NCI-H446 treated with DMSO at 0.1 percent for 48 hours (cell line): ENCODE measurements at places on chromosomes 2 and 18.

GRCh38 chr18:9708057-9708433 lies at the start of gene RAB31:
Gene RAB31, plus strand, starts transcription at chr18:9708301. Its CDS starts 105 bp downstream, at chr18:9708406.
- no peak for DNase-seq

DNA sequence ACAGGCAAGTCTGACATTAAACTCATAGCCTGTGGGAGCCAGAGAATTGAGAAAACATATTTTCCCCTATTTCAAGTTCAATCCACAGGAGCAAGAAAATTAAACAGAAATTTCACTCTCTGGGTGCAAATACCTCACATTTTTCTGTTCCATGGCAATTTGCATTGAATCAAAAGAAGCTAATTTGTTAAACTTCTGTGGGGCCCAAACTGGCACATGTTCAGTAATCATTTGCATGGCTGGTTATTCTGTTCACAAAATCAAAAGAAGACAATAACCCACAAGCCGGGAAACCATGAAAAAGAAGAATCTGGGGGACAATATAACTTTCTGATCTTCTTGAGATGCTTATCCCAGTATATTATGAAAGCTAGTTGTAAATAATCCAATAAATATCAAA lies 363.1 kb downstream of the LRP1B start:
- no peak for DNase-seq

DNA sequence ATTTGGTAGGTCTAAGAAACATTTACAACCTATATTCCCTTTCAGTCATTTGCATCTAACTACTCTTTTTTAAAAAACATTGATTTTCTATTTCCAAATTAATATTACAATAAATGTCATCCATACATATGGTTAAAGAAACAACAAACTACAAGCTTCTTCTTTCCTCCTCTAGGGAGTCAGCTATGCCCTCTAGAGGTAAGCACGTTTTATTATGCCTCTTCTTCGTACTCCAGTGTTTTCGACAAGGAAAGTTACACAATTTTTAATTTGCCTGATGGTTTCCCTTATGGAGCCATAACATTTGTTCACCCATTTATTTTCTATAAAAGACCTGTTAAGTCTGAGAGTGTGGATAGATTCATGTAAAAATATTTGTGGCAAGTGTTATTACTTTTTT lies 183.4 kb upstream of the CDH7 start:
- peak; percentile 75 for DNase-seq

GRCh38 chr18:37452015-37452414 lies 113.6 kb downstream of the CELF4 start:
- DNase-seq, result peak; percentile 3

DNA sequence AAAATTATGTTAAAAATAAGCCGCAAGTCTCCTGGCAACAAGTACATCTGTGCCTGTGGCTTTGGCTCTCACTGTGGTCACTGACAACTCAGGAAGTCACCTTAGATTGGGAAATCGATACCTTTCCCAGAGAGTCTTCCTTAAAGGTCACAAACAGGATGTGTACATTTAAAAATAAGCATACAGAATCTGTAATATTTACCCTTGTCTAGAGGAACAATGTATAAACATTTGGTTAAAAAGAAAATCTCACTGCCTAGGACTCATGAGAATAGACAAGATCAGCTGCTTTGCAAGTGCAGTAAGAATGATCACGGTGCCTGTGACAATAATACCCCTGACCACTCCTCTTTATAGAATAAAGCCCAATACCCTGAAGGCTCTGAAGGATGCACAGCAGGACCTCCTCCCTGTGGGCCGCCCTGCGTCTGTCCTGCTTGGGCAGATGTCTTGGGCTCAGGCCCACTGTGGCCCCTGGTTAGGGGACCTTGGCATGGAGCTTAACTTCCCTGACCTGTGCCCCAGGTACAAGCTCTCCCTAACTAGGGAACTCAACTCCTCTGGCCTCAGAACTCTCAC lies 98.0 kb upstream of the MGAT4A start:
- no peak for DNase-seq

DNA sequence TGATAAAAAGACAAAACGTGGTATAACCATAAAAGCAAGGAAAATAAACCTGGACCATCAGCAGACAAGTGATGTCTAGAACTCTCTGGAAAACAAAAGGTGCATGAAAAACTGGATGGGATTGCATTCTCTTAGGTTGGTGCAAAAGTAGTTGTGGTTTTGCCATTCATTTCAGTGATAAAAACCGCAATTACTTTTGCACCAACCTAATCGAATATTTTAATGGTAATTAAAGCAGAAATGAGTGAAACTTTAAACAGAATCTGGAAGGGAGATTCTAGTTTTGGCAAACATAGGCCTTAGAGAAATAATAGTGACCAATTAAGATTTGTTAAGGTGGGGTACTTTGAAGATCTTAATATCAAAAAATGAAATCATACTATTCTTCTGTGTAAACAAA lies 800.8 kb upstream of the GYPC start:
- DNase-seq, result no peak

GRCh38 chr2:74233648-74234047 lies 35.2 kb downstream of the MTHFD2 start:
- DNase-seq, result no peak

DNA sequence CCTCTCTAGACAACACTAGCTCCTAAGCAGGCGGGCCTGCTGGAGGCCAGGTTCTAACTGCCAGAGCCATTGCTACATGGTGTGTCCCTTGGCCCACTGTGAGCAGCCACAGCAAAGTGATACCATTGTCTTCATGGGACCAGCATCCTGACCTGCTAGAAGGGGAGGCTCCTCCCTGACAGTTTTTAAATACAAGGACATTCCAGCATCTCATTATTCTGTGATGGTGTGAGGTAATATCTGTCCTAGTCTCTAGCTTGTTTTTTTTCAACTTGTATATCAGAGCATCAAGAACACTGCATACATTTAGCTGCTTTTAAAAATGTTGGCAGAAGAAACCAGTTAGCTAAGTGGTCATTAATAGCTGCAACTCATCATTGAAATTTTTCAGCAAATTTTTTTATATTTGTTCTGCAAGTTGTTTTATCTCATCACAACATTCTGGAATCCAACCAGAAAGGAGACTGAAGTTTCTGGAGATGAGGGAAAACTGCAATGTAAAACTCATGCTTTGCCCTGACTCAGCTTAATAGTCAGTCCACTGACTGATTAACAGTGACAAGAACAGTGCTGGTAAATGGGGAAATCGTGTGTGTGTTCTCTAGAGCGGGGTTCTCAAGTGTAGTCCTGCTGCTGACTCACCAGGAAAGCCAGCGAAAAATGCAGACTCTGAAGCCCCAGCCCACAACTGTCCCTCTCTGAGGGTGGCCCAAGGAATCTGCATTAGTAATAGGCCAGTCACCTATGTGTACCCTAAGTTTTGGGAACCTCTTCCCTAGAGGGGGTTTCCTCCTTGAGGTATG lies 17.8 kb downstream of the MAPRE3 start:
- DNase-seq, result no peak

- DNase-seq, result no peak
These were observed 19.2 kb downstream of the DTNA start for GRCh38 chr18:34729264-34729663.

- DNase-seq, result no peak
These were observed 88.4 kb downstream of the PMAIP1 start for GRCh38 chr18:59988098-59988706.

DNA sequence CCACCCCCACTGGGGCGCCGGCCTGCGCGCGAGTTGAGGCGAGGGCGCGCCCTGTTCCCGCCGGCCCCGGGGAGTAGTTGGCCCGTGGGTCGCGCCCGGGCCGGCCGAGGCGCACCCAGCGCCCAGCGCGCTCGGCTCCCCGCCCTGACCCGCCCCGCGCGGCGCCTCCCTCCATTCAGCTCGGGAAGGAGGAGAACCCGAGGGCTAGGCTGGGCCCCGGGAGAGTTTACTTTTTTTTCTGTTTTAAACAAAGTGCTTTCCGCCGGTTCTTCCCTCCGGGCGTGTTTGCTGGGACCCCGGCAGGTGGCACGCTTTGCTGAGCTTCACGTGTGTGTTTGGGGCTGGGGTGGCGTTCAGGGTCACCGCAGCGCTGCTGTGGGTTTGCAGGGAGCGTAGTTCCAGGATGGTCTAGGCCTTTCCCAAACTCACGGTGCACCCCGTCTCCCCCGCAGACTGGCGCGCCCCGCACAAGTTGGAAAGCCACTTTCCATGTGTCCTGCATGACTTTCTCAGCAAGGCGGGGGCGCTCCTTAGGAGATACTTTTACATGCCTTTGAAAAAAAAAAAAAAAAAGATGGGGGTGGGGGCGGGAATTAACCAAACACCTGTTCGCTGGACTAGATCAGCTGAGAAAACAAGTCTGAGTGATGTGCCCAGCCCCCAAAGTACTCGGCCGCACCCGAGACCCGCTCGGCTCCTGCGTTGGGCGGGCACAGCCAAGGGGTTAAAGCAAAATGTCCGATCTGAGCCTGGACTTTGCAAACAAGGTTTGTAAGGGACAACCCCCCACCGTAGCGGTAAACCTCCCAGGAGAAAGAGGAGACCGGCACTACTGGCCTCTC lies 825 bp downstream of the ITGA6 start:
- no peak for DNase-seq

DNA sequence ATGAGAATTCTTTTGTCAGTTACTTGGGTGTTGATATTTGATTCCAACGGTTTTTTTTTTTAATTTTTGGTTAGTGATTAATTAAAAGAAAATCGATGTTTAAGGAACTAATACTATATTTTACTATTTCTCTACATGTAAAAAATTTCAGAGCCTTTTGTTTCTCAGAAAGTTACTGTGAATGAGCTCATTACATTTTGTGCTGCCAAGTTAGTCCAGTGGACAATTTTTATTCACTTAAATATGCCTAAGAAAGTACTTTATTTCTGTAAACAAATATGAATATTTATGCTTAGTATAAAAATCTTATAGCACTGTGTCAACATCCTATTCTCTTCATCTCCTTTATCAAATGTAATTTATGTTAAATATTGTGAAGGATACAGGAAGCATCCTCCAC lies 309.3 kb downstream of the CTNNA2 start:
- DNase-seq, result no peak

- DNase-seq, result no peak
These were observed 103.1 kb downstream of the SH3BP4 start for GRCh38 chr2:235054919-235055318.

DNA sequence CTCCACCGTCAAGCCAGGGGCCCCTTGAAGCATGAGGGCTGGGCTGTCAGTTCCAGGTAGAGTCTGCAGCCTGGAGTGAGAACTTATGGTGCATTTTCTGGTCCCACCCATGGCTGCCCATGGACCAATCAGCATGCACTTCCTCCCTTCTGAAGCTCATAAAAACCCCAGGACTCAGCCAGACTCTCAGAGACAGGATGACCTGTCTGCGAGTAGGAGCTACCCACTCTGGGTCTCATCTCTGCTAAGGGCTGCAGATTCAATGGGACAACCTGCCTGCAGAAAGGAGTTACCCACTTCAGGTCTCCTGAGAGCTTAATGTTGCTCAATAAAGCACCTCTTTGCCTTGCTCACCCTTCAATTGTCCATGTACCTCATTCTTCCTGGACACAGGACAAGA lies 9.4 kb upstream of the DUSP19 start:
- DNase-seq, result no peak

GRCh38 chr2:156883804-156884203 lies 373.7 kb upstream of the GALNT5 start:
- DNase-seq, result no peak

DNA sequence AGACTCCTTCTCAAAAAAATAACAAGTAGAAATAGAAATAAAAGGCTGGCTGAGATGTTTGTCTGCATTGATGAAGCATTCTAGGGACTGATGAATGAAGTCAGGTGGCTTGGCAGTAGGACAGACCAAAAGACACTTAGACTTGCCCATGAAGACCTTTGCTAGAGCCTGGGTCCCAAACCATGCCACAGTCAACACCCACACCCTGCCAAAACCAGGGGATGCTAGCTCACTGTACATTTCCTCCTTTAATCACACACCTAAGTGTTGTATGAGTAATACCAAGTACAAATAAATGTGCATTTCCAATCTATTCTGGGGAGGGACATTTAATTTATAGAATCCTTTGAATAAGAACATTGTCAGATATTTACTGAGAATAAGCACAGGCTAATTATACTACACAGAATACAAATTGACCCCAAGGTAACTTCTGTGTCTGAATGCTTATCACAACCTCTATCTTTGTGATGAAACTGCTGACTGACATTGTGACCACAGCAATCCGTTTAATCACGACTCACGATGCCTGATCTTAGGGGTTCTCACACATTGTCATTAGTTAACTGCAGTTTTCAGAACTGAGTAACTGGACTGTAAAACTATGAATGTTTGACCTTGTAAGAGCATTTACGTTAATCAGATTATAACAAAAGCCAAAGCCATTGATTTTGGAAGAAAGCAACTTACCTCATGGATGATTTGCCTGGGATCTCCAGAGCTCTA lies 10.5 kb upstream of the NOL10 start:
- no peak for DNase-seq

DNA sequence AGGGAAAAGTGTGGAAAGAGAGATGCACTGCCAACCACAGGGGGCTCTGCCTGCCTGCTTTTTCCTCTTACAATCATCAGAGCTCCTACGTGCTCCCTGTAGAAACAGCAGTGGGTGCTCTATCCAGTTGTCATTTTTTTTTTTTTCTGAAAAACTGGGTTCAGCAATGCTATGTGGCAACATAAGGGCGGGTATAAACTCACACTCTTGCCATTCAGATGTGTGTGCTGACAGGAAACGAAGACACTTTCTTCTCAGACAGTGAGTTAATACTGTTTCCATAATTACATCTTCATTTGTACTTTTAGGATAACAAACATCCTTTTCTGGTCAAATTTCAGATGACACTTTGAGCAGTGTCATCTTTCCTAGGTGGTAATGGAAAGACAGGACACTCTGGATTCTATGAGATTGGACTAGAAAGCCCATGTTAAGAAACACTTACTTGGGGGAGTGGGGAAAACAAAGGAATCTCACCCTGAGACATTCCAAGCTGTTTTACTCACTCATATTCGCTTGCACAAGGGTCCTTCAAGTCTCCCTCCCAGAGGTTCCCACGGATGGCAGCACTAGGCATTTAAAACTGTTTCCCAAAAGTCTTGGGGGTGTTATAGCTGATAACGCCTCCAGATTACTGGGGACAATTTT lies 41.3 kb downstream of the CCDC93 start:
- no peak for DNase-seq

GRCh38 chr18:21897811-21898210 lies 157.2 kb downstream of the MIB1 start:
- DNase-seq, result no peak

DNA sequence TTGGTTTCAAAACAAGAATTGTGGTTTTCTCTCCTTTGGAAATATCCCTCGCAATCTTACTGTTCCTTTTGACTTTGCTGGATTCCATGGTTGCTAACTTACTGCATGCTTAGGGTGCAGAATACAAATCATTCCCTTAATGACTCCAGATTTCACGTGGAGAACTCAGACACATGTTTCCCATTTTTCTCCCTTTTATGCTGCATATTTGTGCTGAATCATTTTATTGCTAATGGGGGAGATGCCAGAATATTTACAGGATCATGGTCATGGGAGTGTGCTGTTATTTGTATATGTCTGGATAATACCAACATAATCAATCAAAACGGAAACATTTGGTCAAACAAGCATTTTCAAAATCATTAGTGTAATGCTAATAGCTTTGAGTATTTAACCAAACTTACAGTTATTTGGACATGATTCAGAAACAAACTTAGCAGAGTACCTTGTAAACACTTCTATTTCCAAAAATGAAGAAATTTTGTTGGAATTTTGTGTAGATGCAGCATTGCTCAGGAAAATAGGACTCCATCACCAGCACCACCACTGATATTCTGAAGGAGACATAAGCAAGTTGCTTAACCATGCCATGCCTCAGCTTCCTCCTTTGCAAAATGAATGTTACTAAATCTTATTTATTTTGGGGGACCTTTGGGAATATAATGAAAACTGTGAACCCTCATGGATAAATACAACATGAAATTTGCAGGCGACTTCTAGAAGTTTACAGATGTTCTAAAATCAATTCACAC lies 122.5 kb upstream of the RND3 start:
- DNase-seq, result no peak

GRCh38 chr2:156398176-156398575 lies 38.0 kb upstream of the GPD2 start:
- no peak for DNase-seq
